ENCODE measurements at places on chromosomes 1 and 21.

GRCh38 chr1:6418668-6419396 is 887 bp downstream of the HES2 start:
- DNase-seq, result no peak

DNA sequence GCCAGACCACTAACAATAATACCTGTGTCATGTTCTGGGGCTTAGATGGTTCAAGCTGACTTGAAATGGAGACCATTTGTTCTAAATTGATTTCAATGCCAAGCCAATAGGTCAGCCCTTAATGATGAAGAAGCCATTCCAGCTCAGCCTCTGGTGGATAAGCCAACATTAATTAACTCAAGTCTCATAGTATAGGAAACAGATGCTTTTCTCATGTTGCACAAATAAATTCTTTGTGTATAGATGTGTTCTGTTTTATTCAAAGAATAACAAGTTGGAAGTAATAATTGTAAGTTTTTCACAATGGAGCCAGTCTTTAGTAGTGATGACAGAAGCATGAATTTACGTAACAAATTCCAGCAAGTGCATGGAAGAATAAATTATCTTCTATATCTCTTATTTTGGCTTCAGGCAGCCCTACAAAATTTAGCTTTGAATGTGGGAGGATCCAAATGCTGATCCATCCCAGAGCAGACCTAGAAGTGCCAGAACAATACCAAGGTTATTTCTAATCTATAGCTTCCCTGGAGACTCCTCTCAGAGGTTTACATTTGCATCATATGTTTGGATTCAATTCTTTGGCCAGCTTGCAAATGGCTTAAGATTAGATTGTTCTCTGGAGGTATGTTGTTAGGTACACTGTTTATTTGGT is 42.2 kb upstream of the C1orf105 start:
- DNase-seq, result no peak

DNA sequence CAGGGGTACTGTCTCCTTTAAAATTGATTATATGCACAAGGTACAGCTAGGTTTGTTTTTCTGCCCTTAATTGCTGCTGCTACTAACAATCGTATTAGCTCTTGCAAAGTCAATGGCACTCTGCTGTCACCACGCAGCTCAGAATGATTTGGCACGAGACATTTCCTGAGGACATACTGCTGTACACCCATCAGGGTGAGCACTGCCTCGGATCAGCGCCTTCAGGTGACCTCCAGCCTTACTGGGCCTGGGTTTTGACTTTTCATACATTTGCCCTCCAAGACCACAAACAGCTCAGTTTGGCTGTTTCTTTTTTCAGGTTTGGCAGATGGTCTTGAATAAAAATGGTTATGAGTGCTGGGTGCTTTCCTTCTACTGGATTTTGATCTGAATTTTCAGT is 110.9 kb downstream of the NTPCR start:
- DNase-seq, result no peak

- DNase-seq, result no peak
These were observed 6.5 kb downstream of the KCNN3 start for GRCh38 chr1:154863315-154864174.

GRCh38 chr1:221691261-221691660 is 50.6 kb downstream of the DUSP10 start:
- no peak for DNase-seq

DNA sequence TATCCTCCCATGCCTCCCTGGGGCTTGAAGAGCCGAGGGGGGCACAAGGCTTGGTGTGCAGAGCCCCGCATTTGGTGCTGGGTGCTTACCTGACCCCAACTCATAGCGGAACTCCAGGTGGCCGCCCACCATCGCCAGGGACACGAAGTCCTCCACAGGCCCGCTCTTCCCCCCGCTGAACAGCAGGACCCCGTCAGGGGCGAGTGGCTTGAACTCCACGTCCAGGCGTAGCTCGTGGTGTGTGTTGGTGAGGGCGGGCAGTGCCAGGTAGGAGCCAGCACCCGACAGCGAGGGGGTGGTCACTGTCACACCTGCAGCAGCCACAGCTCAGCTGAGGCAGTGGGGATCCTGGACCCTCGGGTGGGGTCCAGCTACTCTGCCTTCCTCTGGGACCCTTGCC is 17.2 kb downstream of the LDLRAD2 start:
- no peak for DNase-seq

DNA sequence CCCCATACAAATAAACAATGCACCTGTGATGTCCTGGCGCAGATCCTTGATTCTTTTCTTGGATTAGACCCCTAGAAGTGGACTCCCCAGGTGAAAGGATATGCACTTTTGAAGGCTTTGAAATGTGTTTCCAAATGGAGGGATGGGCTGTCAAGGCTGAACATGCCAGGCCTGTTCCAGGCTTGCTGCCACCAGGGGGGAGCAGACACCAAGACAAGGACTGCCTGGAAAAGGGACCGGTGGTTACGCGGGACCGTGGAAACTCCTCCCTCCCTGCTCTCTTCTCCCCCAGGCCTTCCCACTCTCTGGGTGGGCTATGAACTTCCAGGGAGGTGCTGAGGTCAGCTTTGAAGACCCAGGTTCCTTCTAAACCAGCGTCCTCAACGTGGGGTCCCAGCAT is 12.7 kb downstream of the C1QB start:
- no peak for DNase-seq

GRCh38 chr1:59418363-59419144 is 121.7 kb downstream of the FGGY start:
- no peak for DNase-seq

GRCh38 chr1:81998165-81998564 is 197.4 kb downstream of the ADGRL2 start:
- no peak for DNase-seq

DNA sequence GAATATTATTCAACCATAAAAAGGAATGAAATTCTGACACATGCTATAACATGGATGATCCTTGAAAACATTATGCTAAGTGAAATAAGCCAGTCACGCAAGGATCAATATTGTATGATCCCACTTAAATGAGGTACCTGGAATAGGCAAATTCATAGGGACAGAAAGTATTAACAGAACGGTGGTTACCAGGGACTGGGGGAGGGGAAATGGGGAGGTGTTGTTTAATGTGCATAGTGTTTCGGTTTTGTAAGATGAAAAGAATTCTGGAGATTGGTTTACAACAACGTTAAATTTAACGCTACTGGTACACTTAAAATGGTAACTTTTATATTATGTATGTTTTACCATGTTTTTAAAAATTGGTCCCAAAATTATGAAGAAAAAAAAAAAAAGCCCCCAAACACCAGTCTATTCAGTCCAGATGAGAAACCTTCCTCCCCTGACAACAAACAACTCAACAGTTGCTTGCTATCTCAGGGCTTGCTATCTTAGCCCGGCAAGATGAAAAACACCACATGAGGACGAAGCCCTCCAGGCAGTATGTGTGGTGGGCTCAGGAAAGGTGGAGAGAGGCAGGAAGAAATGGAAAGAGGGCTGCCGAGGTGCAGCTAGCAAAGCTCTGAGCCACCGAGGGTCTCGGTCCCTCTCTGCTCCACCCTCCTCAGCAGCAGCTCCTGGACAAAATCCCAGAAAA is 8.5 kb downstream of the NUAK2 start:
- no peak for DNase-seq

DNA sequence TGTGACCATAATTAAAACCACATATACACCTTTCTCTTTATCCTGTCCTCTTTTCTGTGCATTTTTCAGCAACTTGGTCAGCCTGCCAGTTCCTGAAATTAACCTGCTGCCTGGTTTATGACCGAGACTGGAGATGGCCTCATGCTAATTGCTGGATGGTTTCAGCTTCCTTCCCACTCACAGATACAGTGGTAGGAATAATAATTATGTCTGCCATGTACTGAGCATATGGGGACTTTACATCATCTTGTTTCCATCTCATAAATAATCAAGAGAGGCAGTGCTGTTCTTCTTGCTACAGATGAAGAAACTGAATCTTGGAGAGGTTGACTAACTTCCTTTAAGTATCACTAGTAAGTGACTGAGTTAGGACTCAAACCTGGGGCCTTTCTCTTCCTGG is 148.2 kb downstream of the NOS1AP start:
- no peak for DNase-seq

GRCh38 chr1:40183055-40183710 is 22.0 kb downstream of the RLF start:
- no peak for DNase-seq

GRCh38 chr1:115781343-115781742 is 12.8 kb upstream of the CASQ2 start:
- DNase-seq, result no peak

DNA sequence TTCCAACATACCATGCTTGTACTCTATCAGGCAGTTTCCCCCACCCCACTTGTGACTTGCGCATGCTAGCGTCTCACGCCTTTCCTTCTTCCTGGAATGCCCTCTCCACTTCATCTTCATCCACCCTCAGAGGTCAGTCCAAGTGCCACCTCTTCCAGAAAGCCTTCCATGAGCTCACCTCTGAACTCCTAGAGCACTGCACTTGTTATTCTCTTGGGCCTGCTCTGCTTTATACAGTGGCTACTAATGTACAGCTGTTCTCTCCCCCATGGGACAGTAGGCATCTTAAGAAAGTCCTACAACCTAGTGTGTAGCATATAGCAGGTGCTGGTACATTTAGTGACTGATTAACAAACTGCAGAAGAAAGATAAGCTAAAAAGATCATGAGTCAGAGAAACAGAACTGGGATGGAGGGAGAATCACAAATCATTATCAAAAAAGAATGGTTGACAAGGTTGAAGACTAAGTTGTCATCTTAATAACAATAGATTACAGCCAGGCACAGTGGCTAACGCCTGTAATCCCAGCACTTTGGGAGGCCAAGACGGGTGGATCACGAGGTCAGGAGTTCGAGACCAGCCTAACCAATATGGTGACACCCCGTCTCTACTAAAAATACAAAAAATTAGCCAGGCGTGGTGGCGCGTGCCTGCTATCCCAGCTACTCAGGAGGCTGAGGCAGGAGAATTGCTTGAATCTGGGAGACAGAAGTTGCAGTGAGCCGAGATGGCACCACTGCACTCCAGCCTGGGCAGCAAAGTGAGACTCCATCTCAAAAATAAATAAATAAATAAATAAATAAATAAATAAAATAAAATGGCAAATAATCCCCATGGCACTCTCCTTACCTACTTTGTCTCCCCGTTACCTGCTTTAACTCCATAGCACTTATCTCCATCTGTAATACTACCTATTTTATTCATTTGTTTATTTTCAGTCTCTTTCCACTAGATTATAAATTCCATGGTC is 16.3 kb upstream of the TSPAN1 start:
- no peak for DNase-seq

- DNase-seq, result no peak
These were observed 29.3 kb downstream of the ERG start for GRCh38 chr21:38468989-38469388.

DNA sequence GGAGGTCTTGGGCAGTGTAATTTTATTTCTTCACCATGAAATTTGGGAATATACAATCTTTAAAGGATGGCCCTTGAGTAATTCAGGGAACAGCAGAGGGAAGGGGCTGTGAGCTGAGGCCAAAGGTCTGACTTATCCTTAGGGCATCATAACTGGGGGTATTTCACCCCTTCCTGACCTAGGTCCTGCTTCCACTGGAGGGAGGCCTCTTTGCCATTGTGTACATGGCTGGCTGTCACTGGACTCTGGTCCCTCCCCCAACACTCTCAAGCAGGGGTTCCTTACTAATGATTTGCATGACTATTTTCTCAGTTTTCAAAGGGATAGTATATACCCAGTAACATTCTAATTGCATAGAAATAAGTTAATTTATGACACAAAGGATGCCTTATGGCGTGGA is 7.2 kb upstream of the PSRC1 start:
- no peak for DNase-seq

DNA sequence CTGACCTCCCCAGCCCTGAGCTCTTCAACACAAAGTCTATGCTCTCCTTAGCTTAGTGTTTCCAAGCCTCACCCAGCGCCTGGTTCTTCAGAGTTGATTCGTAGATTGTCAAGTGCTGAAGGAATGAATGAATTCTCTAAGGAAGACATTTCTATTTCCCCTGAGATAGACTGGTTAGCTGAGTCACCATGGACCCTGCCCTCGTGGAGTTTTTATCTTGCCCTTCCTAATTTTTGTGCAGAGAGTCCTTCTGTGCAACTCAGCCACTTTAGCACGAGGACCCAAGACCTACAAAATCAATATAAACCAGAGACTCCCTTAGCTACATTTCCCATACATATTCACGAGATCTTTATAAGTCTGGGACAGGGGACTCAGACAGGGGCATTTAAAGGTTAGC is 2.6 kb upstream of the CD244 start:
- DNase-seq, result no peak

DNA sequence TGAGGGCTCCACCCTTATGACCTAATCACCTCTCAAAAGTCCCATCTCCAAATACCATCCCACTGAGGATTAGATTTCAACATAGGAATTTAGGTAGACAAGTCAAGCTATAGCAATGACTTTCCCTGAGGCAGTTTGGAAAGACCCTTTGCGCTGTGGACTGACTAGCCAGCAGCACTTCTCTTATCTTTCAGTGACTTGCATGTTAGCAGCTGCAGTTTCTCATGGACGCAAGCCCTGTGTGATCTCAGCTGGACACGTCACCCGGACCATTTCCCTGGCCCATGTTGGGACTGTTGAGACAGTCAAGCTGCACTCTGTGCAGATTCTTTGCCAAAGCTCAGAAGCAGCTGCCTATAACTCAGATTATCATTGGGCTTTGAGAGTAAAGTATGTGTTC is 408.1 kb upstream of the USP24 start:
- DNase-seq, result no peak

DNA sequence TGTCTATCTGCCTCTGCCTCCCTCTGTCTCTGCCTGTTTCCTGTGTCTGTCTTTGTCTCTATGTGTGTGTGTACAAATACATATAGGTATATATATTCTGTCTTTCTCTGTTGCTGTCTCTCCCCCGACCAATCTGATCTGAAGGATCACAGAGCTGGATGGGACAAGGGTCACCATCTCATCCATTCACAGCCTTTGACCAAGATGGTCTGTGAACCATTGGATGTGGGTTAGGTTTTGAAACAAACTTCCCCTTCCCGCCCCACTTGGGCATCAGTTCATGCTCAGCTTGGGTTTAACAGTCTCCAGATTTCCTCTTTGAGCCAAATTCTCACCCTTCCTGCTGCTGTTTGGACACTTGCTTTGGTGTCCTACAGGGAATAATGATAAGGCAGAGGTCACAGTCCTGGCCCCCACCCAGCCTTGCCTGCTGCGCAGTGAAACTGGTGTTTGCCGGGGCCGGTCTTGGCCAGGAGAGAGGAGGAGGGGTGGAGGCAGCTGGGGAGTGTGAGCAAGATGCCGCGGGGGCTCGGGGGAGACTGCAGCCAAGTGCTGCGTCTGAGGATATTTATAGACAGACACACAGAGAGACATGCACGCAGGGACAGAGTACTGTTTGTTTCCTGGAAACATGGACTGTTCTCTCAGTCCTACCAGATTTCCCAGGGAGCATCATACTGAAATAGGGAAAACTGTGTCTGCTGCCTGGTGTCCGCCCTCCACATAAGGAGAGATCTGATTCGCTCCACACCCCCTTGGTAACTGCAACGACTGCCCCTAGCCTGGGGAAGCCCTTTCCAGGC is 27.0 kb upstream of the BTG2 start:
- no peak for DNase-seq

DNA sequence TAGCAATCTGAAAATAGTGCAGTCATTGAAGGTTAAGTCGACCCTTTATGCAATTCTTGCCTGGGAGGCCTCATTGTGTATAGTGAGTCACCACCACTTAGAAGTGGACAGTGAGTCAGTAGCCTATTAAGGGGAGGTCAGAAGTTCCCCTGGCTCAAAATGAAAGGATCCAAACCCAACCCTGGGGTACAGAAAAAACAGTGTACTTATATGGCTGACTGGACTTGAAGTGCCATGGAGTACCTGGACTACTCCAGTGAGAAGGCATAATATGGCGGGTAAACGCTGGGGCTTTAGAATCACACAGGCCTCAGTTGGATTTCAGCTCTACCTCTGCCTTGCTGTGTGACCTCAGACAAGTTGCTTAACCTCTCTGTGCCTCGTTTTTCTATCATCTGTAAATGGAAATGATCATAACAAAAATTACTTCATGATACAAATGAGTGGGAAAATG is 2.2 kb upstream of the BCL9 start:
- DNase-seq, result no peak
